RWPE1 (cell line): ENCODE measurements at places on chromosomes 2 and 18.

DNA sequence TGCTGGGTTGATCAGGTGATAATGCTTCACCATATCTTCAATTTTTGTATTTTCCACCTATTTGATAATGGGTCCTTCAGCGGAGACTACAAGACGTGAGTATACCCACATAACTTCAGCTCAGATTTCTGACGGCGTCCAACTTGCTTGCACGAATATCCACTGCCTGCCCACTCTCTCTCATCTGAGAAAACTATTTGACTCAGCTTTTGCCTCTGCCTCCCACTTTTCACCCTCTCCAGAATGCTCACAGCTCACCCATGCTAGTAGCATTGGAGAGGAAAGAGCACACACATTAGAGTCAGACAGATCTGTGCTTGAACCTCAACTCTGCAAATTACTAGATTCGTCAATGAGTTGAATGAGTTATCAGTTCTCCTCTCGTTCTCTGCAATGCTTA lies 166.8 kb downstream of the BCL2 start:
- DNase-seq: no peak

DNA sequence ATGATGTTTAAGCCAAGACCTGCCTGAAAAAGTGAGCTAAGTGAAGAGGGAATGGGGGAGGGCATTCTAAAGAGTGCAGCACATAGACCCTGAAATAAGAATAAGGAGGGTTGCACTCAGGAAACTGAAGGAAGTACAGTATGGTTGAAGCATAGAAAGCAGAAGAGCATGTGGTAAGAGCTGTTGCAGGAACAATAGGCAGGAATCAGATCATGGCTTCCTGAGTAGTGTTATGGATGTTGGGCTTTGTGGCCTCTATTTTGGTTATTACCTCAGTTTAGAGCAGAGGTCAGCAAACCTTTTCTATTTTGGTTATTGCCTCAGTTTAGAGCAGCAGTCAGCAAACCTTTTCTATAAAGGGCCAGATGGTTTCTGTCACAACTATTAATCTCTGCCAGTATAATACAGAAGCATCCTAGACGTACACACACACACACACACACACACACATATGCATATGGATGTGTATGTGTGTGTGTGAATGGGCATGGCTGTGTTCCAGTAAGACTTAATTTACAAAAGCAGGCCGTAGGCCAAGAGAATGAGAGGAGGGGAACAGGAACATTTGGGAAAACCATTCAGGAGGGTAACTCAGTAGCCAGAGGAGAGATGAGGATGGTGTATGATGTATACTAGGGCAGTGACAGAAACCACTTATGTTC lies 91.1 kb upstream of the MYO3B start:
- no peak for DNase-seq

GRCh38 chr18:31876707-31877106 lies 66.2 kb downstream of the TRAPPC8 start:
- DNase-seq: no peak

- DNase-seq: no peak
These were observed 96.7 kb downstream of the CCDC148 start for GRCh38 chr2:158359846-158360245.

- no peak for DNase-seq
These were observed 612.2 kb upstream of the VRK2 start for GRCh38 chr2:57434441-57434840.

DNA sequence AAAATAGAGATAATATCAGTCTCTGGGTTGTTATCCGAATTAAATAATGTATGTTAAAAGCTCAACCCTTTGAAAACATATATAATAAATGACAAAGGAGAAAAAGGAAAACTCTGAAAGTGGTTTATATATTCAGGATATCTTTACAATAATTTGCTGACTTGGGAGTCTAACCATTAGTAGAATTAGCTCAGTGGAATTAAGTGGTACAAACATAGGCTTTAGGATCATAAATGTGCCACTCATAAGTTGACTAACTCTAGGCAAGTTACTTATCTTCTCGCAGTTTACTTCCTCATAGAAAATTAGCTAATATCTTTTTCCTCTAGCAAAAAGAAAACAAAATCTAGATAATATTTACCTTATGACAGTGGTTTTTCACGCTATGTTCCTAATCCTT lies 44.6 kb downstream of the HEATR5B start:
- DNase-seq: no peak

DNA sequence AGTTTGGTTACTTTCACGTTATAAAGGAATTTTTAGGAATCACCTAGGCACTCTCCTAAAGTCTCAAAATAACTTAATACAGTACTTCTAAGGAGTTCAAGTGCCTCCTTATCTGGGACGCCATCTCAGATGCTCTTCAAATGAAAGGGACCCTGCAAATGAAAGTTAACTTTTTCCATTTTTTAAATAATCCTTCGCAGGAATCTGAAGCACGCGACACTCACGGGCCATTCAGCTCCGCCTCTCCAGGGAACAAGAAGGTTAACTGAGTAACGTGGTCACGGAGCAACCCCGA lies 537 bp upstream of the ZC3H15 start:
- DNase-seq: no peak

DNA sequence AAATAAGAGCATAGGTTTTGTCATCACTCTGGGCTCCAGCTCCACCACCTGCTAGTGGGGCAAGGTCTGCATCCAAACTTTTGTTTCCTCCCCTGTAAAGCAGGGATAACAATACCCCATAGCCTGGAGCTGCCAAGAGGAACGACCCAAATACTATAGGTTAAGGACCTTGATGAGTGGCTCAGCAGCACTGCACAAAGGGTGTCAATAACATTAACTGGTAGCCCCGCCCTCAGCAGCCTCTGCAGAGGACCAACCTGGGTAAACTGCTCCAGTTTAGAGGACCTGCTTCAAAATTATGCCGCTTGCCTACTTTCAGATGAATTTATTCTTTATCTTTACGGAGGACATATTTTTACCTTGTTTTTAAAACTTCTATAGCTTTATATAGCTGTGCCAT lies 65.8 kb upstream of the RIOK3 start:
- DNase-seq: no peak

DNA sequence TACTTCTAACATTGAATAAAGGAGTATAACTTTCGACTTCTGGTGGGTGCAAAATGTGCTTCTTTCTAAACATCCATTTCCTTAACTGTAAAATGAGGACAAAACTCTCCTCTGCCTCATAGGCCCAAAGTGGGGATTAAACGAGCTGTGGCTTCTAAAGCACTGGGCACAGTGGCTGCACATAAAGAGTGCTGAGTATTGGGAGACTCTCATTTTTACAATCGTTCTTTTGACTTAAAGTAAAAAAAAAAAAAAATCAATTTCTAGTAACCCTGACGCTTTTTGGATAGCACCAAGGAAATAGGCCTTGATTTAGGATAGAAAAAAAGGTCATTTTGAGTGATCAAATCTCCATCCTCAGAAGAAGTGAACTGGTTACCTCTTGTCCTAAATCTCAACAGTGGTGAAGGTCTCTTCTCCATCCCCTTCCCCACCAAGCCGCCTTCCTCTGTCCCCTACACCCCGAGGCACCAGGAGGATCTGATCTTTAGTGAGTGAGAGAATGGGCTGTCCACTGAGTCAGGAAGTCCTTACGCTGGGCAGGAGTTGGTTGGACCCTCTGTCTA lies 161.6 kb downstream of the DDX1 start:
- no peak for DNase-seq

- DNase-seq: no peak
These were observed 458.6 kb downstream of the KCNJ3 start for GRCh38 chr2:155157065-155157464.

GRCh38 chr2:225867071-225867470 lies 467.6 kb downstream of the NYAP2 start:
- no peak for DNase-seq

- no peak for DNase-seq
These were observed 24.3 kb upstream of the BCL11A start for GRCh38 chr2:60577682-60578283.

GRCh38 chr2:134469516-134470115 lies 215.7 kb downstream of the MGAT5 start:
- DNase-seq: no peak
